GM12892 (cell line): ENCODE measurements at places on chromosomes 12 and 14.

DNA sequence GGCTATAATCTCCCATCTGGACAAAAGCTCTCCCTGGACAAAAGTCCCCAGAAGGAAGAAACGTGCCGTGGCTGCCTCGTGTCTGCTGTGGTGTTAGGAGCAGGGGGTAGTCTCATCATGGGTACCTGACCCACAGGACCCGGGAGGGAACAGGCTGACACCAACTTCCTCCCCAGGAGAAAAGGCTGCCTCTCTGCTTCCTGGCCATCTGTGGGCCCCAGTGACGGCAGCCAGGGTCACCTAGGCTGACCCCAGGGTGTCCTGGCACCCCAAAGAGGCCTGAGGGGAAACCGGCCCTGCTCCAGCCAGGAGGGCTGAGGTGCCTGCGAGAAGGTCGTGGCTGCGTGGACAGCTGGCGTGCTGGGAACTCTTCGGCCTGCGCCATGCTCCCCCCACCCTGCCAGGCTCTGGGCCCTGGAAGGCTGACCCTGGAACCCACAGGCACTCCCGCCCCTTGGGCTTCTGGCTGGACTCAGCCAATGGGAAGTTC lies 133.9 kb downstream of the RFLNA start:
- DNase-seq, result no peak

DNA sequence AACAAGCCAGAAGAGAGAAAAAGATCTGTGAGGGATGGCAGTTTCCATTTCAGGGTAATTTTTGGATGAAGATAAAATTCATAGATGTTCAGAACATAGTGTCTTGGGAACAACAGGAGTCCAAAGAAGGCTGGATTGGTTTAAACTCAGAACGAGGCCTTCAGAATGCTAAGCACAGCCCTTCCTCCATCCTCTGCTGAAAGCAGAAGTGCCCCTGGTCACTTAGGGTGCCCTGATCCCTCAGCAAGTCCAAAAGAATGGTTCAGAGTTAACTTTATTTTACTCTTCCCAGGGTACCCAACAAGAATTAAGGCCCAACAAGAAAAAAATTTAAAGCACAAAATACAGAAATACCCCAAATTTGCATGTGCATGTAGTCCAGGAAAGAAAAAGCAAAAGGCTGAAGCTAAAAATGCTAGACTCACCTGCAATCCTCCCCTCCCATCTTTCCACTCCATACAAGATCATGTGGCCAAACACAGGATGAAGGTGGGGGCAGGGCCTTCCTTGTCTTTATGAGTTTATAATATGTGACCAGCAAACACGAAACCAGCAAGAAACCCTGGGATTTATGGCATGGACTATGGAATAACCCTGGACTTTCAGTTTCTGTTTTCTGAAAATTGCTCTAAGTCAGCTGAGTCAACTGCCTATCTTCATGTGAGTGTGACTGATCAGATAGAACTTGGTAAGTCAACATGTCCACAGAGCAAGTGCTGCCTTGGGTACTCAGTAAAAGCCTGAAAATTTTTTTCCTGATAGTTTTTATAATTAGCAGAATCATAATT lies 21.2 kb downstream of the MAX start:
- no peak for DNase-seq

DNA sequence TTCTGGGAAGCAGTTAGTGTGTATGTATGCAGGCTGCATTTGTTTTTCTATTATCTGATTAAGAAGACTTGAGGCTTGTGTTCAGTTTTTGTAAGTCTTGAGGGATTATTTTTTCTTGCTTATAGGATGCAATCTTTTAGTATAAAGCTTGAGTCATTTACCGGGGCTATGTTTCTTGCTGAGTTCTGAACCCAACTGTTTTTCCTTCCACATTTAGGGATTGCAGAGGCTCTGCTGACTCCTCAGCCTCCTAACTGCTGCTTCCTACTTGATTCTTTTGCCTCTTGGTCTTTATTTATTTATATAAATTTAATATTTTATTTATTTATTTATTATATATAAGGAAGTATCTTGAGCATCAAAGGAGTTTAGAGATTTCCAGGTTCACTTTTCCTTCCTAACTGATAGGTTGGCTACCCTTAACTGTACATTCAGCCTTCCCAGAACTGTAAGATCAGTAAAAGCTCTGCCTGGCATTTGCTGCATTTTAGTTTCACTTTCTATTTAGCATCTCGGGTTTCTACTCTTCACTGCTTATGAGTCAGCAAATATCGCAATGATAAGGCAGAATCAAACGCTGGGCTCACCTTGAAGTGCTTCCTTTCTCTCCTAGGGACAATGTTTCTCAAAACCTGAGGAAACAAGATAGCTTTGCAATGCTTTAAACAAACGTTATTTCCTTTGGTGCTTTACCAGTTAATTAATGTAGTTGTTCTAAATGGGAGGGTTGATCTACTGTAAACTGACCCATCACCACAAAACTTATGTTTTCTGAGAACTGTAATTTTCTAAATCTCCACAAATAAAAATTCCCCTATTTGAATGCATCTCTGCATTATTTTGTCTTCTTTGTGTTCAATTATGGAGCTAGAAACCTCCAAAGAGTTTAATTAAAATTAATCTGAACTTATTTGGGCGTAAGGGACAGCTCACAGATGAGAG lies 1183.7 kb upstream of the TMEM132C start:
- peak; percentile 16 for DNase-seq

GRCh38 chr12:103046154-103046553 lies 88.7 kb downstream of the ASCL1 start:
- DNase-seq, result no peak

GRCh38 chr14:105249182-105250007 lies 1.1 kb downstream of the BTBD6 start:
- no peak for DNase-seq

GRCh38 chr14:68979722-68980451 lies 785 bp upstream of the ACTN1 start:
- DNase-seq, result no peak

- DNase-seq, result no peak
Measured at GRCh38 chr14:58566979-58567378, 70.8 kb upstream of the DACT1 start.

DNA sequence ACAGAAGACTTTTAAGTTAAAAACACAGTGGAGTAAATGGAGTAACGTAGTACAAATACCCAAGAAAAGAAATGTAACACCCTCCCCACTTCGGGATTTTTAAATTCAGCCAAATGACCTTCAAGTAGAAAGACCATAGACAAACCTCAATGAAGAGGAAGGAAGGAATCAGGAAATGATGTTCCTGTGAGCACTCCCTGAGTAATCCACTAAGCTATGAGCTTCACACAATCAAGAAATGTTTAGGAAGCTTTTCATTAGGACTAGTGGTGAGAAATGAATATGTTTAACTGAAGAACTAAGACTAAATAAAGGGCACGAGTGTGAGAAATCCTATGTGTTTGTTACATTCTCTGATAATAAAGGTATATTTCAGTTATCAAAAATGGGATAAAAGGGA lies 10.1 kb downstream of the TCL1A start:
- DNase-seq, result no peak

GRCh38 chr12:101745481-101745880 lies 6.2 kb upstream of the SYCP3 start:
- DNase-seq, result no peak

DNA sequence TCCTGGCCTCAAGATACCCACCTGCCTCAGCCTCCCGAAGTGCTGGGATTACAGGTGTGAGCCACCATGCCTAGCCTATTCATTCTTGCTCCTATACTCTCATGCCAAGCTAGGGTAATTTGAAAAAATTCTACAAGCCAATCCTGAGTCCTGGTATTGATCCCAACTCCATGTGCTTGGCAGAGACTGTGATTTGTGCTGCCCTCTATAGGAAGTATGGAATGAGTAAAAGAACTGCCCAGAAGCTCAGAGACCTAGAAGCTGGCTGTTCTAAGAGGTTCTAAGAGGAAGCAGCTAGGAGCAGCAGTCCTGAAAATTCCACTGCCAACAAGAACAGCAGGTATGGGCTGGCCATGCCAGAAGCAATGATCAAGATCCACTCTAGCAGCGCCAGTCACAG lies 402.5 kb downstream of the PCNX1 start:
- no peak for DNase-seq

- no peak for DNase-seq
Measured at GRCh38 chr12:113228394-113229028, 7.2 kb downstream of the TPCN1 start.

DNA sequence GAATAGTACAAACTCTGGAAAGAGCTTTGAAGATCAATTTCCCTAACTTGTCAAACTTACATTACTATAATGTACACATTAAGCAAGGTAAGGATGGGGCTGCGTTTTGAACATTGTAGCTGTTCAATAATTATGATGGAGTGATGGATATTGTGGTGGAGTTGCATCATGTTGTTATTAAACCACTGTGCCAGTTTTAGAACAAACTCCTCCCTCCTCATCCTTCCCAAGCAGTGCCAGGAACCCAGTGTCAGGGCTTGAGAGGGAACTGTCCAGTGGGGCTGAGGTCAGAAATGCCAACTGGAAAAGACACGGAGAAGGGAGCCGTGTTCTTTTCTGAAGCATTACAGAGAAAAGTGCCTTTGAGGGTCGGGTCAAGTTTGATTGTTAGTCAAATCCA lies 31.9 kb upstream of the PAPOLA start:
- DNase-seq, result no peak

- DNase-seq, result no peak
Measured at GRCh38 chr12:94706250-94706661, 55.9 kb upstream of the TMCC3 start.

DNA sequence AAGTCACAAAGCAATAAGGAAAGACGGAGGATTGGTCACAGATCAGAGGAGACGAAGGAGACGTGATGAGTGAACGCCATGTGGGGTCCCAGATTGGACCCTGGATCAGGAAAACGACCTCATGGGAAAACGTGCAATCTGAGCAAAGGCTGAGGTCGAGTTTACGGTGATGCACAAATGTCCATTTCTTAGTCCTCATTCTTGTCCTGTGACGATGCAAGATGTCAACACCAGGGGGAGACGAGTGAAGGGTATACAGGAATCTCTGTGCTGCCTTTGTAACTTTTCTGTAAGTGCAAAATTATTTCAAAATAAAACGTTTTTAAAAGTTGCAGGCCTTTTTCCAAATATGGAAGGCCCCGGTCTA lies 329.8 kb downstream of the MED13L start:
- no peak for DNase-seq

DNA sequence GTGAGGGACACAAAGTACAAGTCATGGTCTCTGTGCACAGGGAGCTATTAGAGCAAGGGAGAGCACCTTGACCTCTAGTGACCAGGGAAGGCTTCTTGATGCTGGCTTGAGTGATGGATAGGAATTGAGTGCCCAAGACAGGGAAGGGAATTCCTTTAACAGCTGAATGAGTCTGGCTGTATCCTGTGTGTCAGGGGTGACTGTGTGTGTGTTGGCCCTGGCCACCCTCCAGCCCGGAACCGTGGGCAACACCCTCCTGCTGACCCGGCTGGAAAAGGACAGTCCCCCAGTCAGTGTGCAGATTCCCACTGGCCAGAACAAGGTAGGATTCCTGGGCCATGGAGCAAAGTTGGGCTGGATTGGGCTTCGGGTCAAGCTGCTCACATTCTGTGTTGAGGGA lies 5.5 kb upstream of the PFDN5 start:
- DNase-seq, result no peak

- peak; percentile 23 for DNase-seq
Measured at GRCh38 chr12:131867891-131868675, 26.3 kb upstream of the ULK1 start.

- DNase-seq, result no peak
Measured at GRCh38 chr12:68438601-68439000, 106.4 kb upstream of the MDM1 start.

- no peak for DNase-seq
Measured at GRCh38 chr14:73627151-73627558, 14.8 kb downstream of the ACOT6 start.

DNA sequence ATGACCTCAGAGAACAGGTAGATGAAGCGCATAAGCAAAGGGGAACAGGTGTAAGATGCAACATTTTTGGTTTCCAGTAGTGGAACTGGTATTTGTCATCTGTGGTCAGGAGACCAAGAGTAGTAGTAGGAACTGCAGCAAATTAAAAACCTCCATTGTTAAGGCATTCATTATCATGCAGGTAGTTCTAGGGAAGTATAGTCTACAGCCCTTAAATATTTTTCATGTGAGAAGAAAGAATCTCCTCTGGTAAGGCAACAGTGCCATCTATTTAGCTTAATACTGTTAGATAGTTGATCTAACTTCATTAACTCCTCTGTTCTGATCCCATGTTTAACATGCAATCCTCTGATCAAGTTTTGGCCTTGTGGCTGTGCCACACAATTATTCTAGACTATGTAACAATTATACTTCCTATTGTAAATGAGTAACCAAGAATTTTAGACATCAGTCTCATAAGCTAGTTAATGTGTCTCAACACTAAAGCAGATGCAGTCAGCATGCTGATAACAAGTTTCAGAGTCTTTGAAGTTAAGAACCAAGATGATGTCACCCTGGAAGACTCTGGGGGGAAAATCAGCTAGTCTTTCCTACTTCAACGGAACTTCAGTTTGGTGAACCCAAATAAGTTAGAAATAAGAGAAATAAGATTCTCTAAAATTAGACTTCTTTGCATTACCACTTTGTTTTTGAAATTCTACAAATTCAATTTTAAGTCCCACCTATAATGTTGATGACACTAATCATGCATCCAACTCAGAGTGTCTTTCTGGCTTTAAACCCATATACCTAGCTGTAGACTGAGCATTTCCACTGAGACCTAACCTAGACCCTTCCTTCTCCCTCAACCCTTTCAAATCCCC lies 70.9 kb downstream of the STXBP6 start:
- DNase-seq, result no peak

- DNase-seq, result no peak
Measured at GRCh38 chr14:89811954-89812575, 142.5 kb downstream of the EFCAB11 start.

DNA sequence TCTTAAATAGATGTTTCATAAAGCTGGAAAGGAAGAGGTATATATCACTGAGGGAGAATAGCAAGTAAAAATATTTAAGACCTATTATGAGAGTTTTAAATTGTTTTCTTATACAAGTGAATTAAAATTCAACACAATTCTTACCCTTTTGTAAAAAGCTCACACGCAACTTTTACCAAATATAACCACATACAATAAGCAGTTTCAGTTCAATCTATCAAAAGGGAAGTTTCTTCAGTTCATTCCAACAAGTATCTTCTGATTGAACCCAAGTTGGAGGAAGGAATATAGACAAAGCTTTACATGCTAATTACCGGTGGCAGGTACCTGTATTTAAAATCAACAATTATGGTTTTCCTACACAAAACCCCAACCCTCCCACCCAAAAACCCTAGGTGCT lies 41.1 kb downstream of the GTF2A1 start:
- no peak for DNase-seq

- DNase-seq, result peak; percentile 63
Measured at GRCh38 chr14:23306412-23307145, at the start of gene BCL2L2. Gene BCL2L2, plus strand, starts transcription at chr14:23306833. Its CDS starts 935 bp downstream, at chr14:23307768.

- peak; percentile 10 for DNase-seq
Measured at GRCh38 chr14:104434214-104435076, 145.1 kb upstream of the C14orf180 start.

GRCh38 chr14:50812856-50813543 lies 18.0 kb downstream of the NIN start:
- DNase-seq, result no peak

DNA sequence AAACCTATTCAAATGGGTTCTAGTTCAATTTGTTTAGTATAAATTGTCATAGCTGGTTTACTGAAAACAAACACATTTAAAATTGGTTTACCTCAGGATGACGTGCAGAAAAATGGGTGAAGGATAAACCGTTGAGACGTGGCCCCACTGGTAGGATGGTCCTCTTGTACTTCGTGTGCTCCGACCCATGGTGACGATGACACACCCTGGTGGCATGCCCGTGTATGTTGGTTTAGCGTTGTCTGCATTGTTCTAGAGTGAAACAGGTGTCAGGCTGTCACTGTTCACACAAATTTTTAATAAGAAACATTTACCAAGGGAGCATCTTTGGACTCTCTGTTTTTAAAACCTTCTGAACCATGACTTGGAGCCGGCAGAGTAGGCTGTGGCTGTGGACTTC lies 8.3 kb downstream of the CALM1 start:
- DNase-seq, result no peak
